NCI-H2171 treated with DMSO at 0.1 percent for 48 hours (cell line): ENCODE measurements at places on chromosomes 2 and 18.

DNA sequence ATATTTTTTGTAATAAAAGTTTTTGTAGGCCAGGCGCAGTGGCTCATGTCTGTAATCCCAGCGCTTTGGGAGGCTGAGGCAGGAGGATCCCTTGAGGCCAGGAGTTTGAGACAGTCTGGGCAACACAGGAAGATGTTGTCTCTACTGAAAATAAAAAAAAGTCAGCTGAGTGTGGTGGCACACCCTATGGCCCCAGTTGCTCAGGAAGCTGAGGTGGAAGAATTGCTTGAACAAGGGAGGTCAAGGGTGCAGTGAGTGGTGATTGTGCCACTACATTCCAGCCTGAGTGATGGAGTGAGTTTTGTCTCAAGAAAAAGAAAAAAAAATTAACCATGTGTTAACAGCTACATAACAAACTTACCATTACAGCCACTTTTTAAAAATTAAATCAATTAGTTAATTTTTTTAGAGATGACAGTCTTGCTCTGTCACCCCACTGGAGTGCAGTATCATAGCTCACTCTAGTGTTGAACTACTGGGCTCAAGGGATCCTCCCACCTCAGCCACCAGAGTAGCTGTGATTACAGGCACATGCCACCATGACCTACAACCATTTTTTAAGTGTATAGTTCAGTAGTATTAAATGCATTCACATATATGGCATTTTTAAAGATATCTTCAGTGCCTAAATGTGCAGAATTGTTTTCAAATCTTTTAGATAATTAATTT, 67.2 kb upstream of the ACYP2 start:
- no peak for DNase-seq

DNA sequence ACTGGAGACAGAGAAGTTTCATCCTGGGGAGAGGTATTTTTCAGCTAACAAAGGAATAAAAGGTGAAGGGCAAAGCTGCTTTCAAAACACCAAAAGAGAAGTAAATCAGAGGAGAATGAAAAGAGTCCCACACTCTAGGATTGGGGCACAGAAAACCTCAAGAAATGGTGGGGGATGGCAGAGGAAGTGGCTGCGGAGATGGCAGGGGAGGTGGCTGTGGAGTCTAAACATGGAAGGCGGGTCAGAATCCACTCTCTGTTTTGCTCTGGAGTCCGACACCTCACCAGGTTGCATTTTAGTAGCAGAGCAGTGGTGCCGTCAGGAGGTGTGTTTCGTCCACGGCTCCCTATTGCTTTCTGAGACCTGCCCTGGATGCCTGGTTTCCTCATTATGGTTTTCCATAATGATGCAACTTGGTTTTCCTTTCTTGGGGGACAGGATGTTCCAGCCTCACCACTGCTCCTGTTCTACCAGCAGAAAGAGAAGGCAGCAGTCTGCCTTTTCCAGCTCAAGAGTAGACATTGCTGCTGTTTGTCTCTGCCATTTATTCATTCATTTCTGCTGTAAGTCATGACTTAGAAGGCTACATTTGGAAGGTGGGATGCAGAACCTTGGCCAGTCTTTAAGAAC, 188.7 kb downstream of the ANKRD44 start:
- no peak for DNase-seq

- DNase-seq = no peak
Measured at GRCh38 chr2:214310319-214310718, 100.5 kb upstream of the VWC2L start.

DNA sequence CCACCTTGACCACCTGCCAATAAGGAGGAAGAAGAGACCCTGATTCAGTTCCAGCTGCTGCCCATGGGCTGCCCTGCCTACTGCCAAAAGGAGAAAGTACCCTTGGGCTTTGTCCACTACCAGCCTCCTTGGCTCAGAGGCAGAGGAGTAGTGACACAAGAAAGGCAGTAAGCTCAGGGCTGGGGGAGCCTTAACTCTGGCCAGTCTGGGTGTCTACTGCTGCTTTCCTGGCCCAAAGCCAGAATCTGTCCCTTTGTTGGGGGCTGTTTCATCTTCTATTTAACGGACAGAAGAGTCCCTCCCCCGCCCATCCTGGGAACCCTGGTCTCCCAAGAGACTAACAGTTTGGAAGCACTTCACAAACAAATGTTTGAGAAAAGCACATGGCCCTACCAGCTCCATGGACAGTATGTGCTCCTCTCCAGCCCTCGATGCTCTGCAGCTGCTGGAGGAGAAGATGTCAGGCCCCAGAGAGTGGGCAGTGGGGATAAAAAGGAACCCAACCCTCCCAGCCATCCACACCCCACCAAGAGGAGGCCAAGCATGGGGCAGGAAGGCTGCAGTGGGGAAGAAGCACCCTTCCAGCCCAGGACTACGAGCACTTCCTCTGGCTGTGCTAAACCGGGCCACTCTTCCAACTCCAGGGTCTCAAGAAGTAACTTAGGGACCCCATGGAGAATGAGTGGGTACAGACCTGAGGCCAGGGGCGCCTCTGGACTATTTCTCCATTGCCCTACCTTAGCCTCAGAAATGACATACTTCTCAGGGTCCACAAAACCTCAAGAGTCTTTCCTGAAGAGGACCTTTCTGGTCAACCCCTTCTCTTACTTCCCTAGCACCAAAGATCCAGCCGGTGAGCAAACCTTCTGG, 1.2 kb downstream of the ATG9A start:
- no peak for DNase-seq

DNA sequence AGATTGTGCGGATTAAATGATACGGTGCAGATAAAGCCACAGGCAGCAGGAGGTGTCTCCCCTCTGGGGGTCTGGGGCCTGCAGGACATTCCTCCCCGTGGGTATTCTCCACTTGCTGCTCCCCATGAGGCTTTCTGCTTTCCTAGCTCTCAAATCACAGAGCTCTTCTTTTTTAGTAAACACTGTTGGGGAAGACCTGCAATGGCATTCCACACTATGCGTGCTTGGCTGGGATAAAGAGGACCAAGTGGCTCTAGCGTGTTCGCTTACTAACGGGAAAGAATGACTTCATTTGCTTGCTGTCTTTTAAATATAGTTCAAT, 146.5 kb downstream of the DDX1 start:
- DNase-seq = no peak

DNA sequence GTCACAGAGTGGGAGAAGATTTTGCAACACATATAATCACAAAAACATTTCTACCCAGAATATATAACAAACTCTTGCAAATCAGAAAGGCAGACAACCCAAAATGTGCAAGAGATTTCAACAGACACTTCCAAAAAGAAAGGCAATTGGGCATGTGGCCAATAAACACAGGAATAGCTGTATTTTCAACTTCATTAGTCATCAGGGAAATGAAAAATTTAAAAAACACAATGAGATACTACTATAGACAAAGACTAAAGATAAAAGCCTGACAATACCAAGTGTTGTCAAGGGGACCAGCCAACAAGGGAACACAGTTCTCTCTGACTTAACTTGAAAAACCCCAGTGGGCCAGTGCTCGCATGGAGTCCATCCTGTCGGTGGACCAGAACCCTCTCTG, 40.5 kb downstream of the MTHFD2 start:
- no peak for DNase-seq

- no peak for DNase-seq
Measured at GRCh38 chr2:105052773-105053172, 14.9 kb downstream of the MRPS9 start.

DNA sequence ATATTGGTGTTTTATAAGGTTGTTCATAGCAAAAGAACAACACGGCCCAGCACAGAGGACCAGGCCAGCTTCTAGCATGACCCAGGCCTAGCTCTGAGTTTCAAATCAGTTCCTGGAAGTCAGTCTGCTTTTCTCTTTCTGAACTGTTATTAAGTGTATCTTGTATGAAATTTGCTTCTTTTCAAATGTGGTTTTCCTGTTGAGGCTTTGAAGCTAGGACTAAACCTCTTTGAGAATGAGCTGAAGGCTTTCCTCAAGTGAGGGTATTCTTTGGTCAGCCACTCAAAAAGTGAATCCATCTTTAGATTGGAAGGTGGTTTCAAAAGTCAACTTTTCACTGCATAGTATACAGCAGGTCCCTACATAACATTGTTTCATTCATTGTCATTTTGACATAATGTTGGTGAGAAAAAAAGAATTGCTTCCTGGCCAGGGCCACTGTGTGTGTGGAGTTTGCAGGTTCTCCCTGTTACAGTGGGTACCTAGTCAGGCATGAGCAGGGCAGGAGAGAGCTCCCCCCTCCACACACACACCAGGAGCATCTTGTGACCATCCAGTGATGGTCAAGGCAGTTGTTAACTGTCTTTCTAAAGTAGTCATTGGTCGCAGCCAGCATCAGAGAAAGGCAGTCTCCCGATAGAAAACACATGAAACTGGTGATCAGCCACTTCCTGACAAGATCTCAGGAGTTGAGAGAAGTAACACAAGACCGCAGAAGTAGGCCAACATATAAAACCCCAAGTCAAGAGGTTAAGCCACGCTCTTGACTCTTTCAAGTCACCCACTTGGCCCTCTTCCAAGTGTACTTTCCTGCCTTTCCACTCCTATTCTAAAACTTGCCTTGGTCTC, 6.7 kb upstream of the ACAA2 start:
- no peak for DNase-seq

DNA sequence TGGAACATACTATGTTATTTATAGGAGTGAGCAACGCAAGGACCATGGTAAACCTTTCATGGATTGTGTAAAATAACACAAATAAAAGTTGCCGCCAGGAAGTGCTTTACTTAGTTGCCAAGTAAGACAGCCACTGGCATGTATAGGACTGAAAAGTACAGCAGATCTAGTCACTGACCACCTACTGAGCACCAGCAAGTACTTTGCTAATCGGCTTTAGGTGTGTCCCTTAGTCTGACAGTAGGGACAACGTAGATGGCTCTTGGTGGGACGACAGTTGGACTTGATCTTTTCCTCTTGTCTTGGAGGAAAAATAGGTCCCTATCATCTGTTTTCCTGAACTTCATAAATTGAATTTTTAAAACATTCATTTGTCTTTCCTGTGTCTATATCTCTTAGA, 13.6 kb upstream of the CXXC1 start:
- DNase-seq = no peak

GRCh38 chr18:59865241-59865986, 34.4 kb upstream of the PMAIP1 start:
- DNase-seq = no peak

GRCh38 chr18:44682201-44682870, 1.6 kb downstream of the SETBP1 start:
- peak; percentile 67 for DNase-seq

DNA sequence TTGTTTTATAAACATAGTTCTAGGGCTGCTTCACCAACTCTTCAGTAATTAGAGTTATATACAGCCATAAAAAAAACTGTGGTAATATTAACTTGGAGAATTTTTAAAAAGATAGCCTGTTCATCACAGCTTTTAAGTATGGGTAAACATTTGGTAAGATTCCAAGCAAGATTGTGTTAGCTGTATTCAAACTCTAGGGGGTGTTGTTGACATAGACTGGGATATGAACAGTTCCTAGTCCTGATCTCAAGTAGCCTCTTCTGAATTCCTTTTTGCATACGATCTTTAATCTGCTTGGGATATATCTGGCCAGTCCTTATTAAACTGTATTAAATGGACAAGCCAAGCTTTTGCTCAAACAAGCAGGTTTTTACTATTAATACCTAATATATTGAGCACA, 13.4 kb downstream of the NOP58 start:
- peak; percentile 39 for DNase-seq

GRCh38 chr2:216477283-216478035, 21.2 kb upstream of the RPL37A start:
- no peak for DNase-seq
